Stimulated activated CD4-positive, alpha-beta T cell treated with anti-CD3 and anti-CD28 coated beads, Interleukin-1b, Interleukin-23, amount 100 ng/mL, for 1 hour (primary cell): ENCODE measurements at places on chromosomes 1 and 21.

- no peak for DNase-seq
These were observed 30.5 kb upstream of the B3GALT2 start for GRCh38 chr1:193216920-193217319.

- no peak for DNase-seq
These were observed 38.2 kb upstream of the USH2A start for GRCh38 chr1:216461466-216461865.

DNA sequence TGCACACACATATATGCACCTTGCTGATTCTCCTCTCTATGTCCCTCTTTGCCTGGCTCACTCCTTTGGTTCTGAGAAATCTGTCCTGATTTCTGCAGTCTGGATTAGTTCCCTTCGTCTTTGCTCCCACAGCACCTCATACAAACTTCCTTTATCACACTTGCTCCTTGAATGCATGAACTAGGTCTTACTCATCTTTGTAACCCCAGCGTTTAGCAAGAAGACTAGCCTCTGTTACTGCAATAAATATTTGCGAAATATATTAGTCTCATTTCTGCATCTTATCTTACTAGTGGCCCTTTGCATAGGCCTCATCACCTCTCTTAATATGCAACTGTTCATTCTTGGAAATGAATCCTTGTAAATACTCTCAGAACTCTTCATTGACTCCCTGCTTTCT lies 11.4 kb downstream of the SMYD2 start:
- DNase-seq = no peak

GRCh38 chr1:29960156-29960755 lies 723.9 kb downstream of the PTPRU start:
- no peak for DNase-seq
